Brain (organoid and tissue), 16 donors: ENCODE measurements at places on chromosomes 7 and 10.

- DNase-seq = no peak
These were observed 72.5 kb upstream of the GSDME start for GRCh38 chr7:24829787-24830186.

GRCh38 chr10:119073584-119073983 is 7.0 kb downstream of the EIF3A start:
- DNase-seq = no peak

DNA sequence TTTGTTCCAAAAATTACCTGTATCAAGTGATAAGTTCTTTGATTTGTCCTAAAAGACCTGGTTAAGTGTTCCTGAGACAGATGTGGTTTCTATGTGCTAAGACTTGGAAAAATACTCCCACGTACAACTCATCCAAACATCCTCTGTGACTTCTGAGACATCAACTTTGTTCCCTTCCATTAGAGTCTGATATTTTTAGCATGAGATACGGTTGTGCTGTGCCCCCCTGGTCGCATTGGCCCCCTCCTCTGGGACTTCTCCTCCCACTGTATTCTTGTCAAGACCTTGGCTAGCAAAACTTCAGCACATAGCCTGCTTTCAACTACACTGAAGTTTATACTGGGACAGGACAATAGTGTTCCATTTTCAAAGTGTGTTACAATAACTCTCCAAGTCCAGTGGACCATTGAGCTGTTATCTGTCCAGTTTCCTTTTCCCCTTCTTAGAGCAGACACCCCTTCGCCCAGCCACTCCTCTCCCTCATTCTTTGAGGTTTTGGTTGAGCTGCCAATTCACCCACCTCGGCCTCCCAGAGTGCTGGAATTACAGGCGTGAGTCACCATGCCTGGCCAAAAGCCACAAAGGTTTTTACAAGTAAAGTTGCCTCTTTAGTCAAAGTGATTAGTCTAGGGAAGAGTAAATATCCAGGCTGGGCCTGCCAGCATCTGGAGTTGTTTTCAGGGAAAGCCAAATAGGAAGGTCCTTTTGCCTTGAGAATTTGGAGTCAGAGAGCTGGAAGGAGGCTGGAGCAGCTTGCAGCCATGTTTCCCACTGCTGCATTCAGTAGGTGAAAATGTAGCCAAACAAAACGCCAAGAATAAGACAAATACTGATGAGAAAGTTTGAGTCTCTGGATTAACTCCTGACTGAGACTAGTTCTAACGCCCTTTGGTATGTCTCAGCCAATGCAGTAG is 17.8 kb upstream of the PDLIM1 start:
- DNase-seq = no peak

GRCh38 chr10:17644485-17644943 is 563 bp downstream of the STAM start:
- no peak for DNase-seq

GRCh38 chr10:75099952-75100763 is 11.3 kb upstream of the SAMD8 start:
- DNase-seq = peak; percentile 83

DNA sequence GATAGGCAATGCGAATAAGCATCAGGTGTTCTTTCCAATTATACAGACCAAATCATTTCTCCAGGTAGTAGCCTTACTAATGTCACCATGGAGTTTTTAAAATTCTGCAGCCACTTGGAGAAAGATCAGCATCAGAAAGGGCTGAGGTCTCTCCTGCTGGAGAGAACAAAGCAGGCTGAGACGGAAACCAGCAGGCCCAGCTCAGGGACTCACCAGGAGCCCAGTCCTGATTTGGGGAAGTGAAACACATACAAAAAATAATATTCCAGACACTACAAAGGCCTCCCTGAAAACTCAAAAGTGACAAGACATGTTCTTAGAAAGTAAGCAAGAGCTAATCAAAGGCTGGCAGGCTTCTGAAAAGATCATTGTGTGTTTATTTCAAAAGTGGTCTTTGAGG is 207.1 kb upstream of the GHITM start:
- DNase-seq = no peak

- no peak for DNase-seq
These were observed 41.7 kb downstream of the RGS10 start for GRCh38 chr10:119500821-119501220.

DNA sequence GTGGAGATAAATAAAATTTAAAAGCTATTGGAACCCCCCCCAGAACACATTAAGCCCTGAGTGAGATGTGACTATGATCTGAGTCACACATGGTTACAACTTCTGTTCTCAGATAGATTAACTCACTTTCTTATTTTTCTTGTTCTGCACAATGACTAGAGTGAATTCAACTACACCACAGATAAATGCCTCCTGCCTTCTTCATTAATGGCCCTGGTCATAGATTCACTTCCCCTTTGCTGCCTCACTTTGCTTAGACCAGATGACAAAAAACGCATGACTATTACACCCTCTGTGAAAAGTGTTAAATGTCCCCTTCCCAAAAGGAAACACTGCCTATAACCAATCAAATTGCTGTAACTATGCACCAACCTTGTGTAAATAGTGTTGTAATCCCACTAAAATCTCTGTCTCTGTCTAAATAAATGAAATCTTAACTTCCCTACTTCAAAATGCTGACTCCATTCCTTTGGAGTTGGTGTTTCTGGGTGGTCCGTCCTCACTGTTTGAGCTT is 49.4 kb downstream of the AKR1D1 start:
- no peak for DNase-seq
